ENCODE measurements at places on chromosomes 1 and 21.

DNA sequence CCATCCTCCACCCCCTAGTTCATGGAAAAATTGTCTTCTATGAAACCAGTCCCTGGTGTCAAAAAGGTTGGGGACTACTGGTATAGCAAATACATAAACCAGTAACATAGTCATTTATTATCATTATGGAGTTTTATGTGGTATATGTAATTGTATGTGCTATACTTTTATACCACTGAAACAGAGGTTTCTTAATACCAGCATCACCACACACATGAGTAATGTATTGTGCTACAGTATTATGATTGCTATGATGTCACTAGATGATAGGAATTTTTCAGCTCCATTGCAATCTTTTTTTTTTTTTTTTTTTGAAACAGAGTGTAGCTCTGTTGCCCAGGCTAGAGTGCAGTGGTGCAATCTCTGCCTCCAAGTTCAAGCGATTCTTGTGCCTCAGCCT lies 5.7 kb upstream of the PAXBP1 start:
- no peak for DNase-seq

DNA sequence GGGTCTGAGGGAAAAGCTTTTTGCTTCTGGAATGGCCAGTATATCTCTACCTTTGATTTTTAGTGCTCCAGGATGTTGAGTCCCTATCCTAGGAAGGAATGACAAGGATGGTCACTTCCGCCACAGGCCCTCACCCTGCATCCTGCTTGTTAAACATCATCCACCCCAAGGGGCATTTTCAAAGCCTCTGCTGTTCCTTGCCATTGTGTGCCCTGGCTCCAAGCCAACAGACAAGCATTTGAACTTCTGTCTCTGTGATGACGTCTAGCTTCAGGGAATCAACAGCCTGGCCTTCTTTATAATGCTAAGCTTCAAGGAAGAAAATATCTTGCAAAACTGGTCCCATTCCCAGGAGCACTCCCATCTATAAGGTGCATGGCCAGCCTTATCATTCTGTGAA lies 12.3 kb upstream of the JAM2 start:
- DNase-seq, result no peak

DNA sequence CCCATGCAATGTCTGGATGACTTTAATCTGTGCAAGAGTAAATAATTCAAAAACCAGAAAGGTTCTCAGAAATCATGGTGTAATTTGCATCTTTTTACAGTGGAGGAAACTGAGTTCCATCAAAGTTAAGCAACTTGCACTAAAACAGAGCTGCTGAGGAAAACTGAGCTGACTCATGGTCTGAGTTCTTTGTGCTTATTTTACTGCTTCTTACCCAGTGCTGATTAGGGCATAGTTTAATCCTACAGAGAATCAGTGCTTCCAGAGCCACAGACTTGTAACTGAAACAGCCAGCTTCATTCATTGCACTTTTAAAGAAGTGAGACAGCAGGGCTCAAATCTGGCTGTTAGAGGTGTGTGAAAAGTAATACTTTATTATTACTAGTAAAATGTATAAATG lies 10.9 kb upstream of the RWDD3 start:
- DNase-seq, result peak; percentile 34

DNA sequence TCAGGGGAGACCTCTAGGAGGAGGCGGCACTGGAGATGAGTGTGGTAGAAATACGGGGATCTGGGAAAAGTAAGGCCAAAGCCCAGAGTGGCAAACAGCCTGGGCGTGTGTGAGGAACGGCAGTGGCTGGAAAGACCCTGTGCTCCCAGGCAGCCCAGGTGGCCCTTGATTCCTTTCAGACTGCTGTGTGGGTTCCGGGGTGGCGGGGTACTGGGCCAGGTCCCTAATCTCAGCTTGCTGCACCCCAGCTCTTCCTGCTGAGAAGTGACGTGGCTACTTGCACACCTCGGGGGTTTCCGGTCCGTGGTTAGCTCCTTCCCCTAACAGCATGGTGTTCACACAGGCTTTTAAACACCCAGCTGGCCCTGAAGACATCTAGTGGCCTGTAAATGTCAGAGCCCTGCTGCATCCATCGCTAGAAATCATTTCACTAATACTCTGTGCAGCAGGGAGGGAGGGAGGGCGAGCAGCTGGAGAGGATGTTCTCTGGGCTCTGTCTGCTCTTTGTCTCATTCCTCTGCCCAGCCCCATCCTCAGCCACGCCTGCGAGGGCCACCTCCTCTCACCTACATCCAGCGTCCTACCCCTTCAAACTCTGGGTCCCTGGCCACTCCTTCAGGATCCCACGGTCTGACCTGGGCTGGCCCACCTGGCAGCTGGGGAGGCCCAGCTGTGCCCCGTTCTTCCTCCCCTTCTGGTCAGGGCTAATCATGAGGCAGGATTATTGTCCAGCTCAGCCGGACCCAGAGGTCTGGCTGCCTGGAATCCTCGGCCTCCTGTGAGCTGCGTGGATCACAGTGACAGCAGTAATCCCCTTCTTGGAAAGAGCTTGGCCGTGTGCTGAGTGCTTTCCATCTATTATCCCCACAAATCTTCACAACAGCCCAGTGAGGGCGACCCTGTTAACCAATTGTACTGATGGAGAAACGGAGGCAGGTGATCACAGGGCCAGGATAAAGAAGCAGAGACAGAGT lies 7.2 kb downstream of the ZDHHC18 start:
- DNase-seq, result no peak

- no peak for DNase-seq
Observed at GRCh38 chr1:222938986-222939385, 124.1 kb downstream of the DISP1 start.

DNA sequence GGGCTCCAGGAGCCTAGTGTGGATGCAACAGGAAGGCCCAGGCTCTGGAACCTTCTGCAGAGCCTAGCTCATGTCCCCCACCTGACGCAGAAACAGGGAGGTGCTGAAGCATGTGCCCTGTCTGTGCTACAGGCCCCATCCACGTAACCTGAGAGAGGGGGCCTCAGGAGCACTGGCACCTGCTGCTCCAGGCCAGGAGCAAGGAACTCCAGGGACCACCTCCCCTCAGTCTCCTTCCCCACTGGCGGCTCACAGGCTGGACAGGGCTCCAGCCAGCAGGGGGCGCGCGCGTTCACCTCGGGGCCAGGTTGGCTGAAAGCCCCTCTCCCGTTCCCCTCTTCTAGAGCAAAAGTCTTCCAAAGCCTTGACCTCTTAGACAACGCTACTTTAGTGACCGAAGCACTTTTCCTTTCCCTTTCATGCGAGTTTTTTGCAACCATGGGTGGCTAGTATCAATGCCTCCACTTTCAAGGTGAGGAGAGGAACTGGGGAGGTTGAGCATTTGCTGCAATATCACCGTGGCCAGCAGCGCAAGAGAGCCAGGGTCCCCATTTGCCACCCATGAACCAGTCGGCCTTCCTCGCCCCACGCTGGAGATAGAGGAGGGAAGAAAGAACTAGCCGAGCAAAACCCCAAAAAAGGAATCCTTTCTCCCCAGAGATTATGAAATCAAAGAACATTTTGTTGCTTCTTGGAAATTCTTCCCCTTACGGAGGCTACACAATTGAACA lies 52.4 kb upstream of the GPR157 start:
- DNase-seq, result peak; percentile 69

GRCh38 chr1:226979517-226980121 lies 39.5 kb downstream of the COQ8A start:
- DNase-seq, result no peak
